NCI-H2107 (cell line): ENCODE measurements at places on chromosomes 1 and 21.

DNA sequence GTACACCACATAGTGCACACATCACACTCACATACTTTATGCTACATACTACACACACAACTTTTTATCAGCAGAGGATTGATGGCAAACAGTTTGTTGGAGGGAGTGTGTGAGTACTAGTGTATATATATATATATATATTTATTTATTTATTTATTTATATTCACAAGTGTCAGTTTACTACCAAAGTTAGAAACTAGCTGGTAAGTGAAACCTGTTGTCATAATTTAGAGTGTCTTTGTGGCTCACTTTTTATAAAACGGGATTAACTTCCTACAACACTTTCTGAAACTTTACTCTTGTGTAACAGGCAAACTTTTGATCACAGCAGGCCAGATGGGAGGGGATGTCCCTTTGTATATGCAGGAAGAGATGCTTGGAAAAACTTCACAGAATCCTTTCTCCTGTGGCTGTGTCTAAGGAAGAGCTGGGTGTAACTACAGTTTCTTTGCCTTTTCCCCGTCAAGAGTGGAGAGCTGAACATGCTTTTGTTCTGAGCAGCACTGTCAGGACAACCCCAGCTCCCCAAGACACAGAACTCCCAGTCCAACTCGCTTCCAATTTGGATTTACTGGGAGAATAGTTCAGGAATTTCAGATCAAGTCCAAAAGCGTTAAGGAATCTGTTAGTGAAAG lies 1.9 kb upstream of the SAMD13 start:
- DNase-seq, result no peak

- no peak for DNase-seq
Measured at GRCh38 chr1:183699616-183700160, 46.6 kb upstream of the APOBEC4 start.

DNA sequence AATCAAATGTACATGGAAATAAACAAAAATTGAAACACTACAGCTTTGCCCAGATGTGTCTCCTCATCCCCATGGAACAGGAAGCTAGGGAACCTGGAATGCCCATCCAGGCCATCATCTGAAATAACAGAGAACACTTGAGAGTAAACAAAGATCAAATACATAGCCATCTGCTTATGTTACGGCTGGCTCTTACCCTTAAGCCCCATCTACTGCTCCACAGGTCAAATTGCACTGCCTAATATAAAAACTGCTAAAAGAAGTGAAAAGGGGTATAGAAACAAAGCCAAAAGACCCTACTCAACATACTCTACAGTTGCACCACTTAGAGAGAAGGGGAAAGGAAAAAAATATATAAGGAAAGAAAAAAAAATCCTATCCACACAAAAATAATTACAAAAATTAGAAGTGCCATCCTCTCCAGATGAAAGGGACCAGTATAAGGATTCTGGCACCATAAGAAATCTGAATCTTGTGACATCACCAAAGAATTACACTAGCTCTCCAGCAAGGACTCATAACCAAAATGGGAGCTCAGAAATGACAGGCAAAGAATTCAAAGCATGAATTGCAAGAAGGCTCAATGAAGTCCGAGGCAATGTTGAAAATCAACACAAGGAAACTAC lies 26.9 kb downstream of the OR6Y1 start:
- DNase-seq, result no peak

DNA sequence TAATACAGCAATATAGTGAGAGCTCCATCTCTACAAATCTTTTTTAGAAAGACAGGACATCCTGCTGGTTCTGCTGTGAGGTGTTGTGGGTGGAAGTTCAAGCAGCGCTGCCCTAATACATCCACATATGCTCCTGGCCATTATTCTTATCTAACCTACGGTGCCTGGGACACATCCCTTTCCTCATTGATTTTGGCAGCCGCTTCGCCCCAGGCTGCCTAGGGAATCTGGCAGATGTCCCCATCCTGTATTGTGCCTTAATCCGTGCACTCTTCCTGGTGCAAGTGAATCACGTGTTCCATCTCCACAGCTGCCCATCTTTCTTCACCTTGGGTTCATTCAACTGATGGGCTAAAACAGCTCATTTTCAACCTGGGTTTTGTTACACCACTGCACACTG lies 3.1 kb upstream of the UBE2G2 start:
- DNase-seq, result no peak

- DNase-seq, result no peak
Measured at GRCh38 chr21:37587635-37588177, 221.1 kb downstream of the DYRK1A start.

DNA sequence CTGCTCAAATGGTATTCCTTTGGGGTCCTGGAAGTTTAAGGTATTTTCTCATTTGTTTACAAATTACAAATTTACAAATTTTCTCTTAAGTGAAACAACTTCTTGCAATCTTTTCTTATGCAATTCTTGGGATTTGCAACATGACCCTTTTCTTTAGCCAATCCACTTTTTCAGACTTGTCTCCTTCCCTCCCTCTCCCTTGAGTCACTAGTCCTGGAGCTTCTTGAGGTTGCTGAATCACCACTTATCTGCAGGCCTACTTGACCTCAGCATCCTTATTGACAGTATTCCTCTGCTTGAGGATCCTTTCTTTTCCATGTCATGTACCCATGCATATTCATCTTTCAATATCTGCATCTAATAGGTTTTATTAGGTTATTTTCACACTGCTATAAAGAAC lies 302.8 kb upstream of the ADAMTS5 start:
- no peak for DNase-seq

GRCh38 chr1:108830119-108831008 lies 26.5 kb downstream of the AKNAD1 start:
- no peak for DNase-seq
